HT1080 (cell line): ENCODE measurements at places on chromosomes 5 and 9. TPM values are rescaled to one million over a fixed set of nuclear protein-coding genes. Genes with fewer than 3 reads are reported as not detected.

The PCDHA12 gene
- total RNA-seq: not detected in 2 replicates

The CNTNAP3 gene
- 2.7 and 4.8 TPM in 2 replicates for total RNA-seq

The SAXO1 gene
- not detected in 2 replicates for total RNA-seq

The FAM163B gene
- not detected in 2 replicates for total RNA-seq

DNA sequence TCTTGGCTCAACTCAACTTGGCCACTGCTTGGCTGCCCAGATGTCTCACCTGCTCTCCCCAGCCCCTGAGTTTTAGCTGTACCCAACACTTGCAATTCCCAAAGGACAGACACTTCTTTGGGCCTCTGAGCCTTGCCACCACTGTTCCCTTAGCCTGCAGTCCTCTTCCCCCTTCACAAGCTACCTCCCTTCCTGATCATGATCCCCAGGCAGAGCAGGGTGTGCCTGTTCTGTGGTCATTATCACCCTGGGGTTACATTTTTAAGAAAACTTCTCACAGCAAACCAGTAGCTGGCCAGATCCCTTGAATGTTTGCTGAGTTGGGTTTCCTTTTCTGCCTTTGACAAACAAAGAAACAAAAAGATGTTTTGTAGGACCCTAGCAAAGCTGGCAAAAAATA, 87.5 kb upstream of the PRRC1 start:
- no peak for DNase-seq

DNA sequence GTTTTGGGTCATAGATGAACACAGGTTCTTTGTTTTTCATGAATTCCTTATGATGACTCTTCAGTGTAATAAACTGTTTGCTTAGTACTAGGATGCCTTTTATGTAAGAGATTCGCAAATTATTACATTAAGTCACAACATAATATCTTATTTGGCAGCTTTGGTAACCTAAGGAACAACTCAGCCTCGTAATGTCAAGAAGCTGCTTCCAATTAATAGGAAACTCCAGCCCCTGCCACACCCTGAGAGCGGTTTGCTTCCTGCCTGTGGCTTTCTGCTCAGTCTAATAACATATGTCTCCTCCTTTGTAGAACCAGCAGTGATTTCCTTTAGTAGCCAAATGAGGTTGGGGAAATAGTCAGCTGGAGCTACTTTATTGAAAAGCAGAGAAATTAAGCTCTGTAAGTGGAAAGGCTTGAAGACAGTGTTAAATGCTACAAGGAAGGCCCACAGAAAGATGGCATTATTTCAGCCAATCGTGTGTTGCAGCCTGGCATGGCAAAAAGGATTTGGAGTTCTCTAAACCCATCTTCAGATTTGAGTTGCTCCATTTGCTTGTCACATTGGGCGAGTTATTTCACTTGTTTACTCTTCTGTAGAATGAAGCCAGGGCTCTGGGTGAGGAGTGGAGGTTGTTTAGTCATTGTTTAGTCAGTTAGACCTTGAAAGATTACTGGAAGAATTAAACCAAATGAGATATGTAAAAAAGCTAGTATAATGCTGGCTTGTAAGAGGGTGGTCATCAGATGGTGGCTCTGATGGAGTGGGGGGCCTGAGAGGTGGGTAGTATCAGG, 54.1 kb downstream of the MTAP start:
- no peak for DNase-seq

- DNase-seq: no peak
These were observed 391.3 kb downstream of the DIRAS2 start for GRCh38 chr9:90251316-90251715.

GRCh38 chr5:160167624-160168165, 48.4 kb upstream of the PWWP2A start:
- DNase-seq: no peak

DNA sequence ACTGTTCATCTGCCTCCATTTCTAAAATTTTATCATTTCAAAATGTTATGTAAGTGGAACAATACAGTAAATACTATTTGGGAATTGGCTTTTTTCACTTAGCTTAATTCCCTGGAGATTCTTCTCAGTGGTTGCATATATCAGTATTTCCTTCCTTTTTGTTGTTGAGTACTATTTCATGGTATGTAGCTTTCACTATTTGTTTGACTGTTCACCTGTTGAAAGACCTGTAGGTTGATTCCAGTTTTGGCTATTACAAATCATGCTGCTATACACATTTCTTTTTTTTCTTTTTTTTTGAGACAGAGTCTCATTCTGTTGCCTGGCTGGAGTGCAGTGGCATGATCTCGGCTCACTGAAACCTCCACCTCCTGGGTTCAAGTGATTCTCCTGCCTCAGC, 33.0 kb upstream of the PWWP2A start:
- no peak for DNase-seq

GRCh38 chr5:25119650-25120049, 474.9 kb upstream of the CDH10 start:
- DNase-seq: peak; percentile 6

GRCh38 chr5:15209053-15209762, 290.8 kb upstream of the FBXL7 start:
- DNase-seq: peak; percentile 58

DNA sequence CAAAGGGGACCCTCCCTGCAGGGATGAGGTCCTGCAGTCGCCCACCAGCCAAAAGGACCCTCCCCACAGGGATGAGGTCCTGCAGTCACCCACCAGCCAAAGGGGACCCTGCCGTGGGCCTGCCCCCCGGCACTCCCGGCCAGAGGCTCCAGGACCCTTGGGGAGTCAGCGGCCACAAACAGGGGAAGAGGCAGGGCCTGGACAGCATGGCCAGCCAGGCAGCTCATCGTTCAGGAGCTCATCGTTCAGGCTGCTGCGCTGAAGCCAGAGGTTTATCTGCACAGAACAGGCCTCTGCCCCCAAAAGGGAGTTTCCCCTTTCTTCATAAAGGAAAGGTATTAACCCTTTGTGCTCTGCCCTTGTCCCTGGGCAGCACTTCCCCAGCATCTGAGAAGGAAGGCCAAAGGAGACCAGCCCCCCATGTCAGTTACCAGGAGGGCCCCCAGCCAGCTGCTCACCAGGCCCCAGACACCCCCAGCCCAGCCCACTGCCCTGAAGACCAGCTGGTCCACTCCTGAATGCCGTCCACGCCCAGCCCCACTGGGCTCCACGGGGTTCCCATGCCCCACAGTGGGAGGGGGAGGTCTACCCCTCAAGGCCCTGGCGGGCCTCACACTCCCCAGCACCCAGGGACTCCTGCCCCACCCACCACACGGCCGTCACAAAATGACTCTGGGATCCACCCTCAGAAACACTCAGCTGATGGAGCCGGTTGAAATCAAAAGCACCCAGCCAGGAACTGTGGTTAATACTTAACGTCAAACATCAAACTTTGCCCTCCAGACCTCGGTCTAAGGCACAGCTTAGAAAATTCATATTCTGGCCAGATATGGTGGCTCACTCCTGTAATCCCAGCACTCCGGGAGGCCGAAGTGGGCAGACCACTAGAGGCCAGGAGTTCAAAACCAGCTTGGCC, 6.3 kb downstream of the SLC12A7 start:
- DNase-seq: no peak

DNA sequence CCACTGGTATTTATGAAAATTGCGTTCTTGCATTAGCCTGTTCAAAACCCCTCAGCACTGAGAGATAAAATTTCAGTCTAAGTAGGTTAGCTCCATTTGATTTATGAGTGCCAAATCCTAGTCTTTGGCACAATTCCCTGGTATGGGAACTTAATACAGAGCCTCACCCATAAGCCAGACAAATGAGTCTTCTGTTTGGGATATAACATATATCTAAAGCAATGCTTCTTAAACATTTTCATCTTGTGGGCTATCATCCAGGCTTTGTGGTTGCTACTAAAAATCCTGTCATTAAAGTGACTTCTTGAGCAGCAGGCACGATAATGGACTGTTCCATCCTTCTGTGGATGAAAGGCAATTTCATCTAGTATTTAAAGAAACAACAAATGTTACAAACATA, 419.5 kb upstream of the ACTBL2 start:
- no peak for DNase-seq

- DNase-seq: no peak
These were observed 20.0 kb upstream of the FAM120AOS start for GRCh38 chr9:93473411-93473810.
